ENCODE measurements at places on chromosomes 6 and 20.

GRCh38 chr6:157380458-157380778 lies 572 bp upstream of the ZDHHC14 start:
- no peak for DNase-seq

GRCh38 chr6:75882734-75883133 lies 133.7 kb downstream of the MYO6 start:
- peak; percentile 2 for DNase-seq

DNA sequence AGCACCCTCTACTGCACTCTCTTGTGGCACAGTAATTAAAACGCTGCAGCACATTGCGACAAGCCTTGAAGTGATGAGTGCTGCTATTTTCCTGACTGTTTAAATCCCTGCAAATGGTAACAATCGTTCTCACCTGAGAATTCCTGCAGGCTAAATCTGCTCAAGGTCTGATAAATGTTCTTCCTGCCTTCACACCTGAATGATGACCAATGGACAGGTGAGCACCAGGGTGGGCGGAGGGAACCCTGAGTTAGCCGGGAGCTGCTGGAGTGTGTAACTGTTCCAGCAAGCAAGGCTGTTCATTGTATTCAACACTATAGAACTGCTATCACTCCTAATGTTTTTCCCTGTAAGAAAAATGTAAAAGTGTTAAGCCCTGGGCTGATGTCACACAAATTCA lies 4.0 kb downstream of the DACT2 start:
- DNase-seq = no peak

- DNase-seq = no peak
These were observed 764.8 kb upstream of the ADGRB3 start for GRCh38 chr6:67870321-67870720.

DNA sequence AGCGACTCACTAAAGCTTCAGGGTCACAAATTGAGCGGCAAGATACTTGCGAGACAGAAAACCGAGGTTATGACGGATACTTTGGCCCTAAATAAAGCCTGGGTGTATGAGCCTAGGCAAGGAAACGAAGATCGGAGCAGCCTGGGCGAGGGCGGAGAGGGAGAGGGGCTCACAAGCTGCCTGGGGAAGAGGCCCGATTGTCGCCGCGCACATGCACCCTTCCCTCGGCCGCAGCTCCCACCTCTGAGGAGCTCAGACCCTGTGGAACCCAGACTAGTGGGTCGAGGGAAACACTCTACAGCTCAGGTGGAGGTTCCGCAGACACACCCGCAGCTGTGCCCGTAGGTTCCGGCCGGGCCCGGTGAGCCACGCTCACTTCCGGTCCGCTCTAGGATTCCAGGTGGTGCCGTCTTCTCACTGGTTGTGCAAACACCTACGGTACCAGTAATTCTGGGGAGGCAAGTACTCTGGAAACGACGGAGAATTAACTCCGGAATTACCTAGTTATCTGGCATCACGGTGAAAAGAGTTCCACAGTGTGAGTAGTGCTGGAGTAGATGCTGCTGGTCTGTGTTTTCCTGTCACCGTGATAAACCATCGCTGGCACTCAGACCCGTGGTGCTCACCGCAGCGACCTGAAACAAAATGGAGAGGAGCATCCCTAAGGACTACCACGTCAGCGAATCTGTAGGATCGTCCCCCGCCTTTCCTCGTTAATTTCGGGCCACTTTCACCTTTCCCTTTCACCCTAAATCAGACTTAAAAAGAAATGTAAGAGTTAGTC lies 61.5 kb downstream of the GPX5 start:
- DNase-seq = no peak

DNA sequence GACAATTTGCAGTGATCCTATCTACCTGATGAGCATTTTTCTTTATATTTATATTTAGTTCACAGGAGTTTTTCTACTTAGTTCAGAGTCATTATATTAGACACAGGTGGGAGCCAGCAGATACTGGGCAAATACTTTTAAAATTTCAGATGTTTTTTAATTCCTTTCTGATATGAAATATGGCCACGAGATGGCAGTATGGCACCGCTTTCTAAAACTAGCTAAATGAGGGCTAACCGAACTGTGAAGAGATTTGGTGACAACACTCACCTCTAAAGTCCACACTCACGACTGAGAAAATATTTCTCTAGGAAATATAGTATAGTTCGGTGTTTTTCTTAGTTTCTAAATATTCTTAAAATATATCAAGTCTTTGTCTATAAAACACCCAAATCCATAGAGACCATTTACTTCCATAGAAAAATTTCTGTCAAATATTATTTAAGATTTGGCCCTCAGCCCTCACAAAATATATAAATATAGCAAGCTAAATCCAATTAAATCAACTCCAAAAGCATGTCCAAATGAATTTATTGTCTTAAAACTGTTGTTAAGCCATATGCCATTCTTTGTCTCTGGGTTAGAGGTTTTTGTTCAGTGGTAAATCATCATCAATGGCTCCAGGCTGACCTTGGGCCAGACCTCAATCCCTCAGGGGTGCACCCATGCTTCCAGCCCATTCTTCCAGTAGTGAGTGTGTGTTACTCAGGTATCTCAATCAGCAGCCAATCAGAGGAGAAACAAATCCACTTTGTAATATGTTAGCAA lies 63.6 kb downstream of the HUS1B start:
- peak; percentile 32 for DNase-seq

- DNase-seq = no peak
These were observed 154.9 kb downstream of the OR2B2 start for GRCh38 chr6:27757307-27757706.

- peak; percentile 38 for DNase-seq
These were observed 49.7 kb upstream of the IL20RA start for GRCh38 chr6:137094411-137095008.

DNA sequence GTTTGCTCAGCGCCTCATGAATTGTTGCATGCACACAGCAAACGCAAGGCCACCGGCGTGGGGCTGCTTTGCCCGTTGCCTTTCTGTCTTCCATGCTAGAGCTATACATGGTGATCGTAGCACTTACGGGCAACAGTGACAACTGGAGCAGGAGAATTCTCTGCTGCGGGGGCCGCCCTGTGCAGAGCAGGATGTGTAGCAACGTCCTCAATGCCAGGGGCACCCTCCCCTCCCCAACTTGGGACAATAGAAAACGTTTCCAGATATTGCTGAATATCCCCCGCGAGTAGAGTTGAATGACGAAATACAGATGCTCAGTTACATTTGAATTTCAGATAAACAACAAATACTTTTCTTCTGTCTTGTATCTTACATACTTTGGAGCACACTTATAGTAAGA lies 198.7 kb downstream of the TFAP2C start:
- DNase-seq = no peak

- DNase-seq = peak; percentile 97
These were observed at the start of gene HSF2 for GRCh38 chr6:122399348-122400120. TSS of gene HSF2 (plus strand) at chr6:122399652. CDS start at chr6:122399738, 86 bp downstream.

DNA sequence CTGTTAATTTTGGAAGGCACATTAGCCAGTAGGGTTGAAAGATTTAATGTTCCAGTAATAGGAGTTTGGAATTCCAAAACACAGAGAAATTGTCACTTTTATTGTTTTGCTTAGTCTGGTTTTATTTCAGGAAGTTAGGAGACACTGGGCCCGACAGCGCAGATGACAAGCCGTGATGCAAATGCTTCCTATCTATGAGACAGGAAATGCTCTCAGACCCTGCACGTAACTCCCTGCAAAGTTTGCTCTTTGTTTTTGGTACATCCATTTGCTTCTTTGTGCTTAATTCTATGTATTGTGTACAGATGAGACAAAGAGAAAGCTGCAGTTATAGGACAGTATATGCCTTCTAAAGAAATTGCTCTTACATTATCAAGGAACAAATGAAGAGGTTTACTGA lies 201.6 kb upstream of the SGK1 start:
- no peak for DNase-seq

DNA sequence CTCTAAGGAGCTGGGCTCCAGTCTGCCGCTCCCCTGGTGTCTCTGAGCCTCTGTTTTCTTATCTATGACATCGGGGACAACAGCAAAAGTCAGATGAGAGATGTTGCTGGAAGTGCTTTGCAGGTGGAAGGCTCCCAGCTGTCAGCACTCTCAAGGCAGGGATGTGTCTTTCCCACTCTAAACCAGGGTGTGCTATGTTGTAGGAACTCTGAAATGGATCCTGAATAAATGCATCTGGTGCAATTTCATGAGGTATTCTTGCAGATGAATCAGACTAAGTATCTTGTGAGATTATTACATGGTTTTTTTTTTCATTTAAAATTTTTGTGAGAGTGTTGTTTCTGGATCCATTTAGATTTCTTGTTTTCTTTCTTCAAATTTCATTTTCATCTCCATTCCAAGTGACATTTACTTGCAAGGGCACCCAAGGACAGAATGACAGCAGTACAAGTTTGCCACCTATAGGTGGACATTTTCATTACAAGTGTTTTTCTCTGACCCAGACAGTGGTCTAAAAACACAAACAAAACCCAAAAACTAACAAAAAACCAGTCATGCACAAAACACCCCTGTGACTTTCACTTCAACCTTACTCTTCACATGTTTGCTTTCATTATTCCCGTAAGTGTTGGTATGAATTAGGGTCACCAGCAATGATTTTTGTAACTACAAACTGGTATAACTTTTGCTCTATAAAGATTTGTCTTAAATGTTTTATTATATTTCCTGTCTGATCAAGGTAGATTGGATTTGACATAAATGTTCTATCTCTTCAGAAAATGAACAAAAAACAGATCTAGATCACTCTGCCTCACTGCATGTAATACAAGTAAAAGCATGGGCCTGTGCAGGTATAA lies 14.7 kb upstream of the SIM1 start:
- DNase-seq = no peak

Measured in amniotic stem cell (primary cell).